ENCODE measurements at places on chromosomes 7 and 10. TPM values are rescaled to one million over a fixed set of nuclear protein-coding genes. Genes with fewer than 3 reads are reported as not detected.

- DNase-seq, result peak; percentile 77
These were observed 232.5 kb downstream of the SKIDA1 start for GRCh38 chr10:21292763-21293517.

DNA sequence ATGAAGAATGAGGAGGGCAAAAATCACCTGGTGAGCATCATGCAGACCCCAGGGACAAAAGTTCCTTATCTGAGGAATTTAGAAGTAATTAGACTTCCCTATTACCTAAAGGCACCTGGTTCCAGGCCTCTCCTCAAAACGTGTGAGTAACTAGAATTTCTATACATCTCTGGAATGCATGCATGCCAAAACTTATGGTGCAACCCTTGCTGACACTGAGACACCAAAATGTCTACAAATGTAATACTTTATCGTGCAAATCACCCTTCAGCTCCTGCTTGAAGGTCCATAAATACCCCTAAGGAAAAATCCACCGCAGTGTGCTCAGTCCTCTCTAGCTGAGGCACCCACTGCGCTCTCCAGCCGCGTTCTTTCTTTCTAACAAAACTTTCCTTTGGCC lies 84.2 kb downstream of the PAXIP1 start:
- DNase-seq, result no peak

DNA sequence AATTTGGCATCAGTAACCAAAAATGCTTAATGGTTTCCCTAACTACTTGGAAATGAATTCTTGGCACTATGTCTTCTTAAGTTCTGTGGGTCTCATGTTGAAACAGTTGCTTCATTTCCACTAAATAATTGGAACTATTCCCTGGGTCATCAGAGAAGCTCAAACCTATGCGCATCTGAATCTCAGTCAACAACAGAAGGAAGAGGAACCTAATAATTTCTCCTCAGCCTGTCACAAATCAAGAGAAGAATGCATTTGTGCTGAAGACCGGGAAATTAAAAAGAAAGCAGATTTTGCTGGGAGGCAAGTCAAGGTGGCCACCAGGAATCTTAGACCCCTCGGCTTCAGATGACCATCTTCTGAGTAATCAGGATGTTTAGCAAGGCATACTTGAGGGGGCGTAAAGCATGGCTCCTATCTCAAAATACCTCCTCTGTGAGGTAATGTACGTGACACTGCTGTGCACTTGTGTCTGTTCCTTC lies 41.4 kb downstream of the TOMM7 start:
- DNase-seq, result no peak

DNA sequence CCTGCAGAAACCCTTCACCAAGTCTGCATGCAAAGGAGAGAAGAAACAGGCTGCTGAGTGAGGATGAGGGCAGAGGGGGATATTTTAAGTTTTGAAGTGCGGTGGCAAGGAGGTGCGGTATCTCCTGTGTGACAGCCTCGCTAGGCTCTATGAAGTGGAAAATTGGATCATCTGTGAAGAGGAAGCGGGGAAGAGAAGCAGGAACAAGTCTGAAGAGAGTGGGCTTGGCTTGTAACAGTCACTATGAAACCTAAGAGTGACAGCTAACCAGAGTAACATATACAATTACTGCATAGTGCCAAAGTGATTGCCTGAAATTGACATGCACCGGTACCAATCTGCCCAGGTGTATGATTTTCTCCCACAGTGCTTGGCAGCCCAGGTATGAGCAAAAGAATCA lies 287.5 kb upstream of the KLF14 start:
- no peak for DNase-seq

ARHGEF5 gene
- total RNA-seq, result 0.66 TPM

GRCh38 chr7:78677391-78677790 lies 776.1 kb downstream of the MAGI2 start:
- no peak for DNase-seq

DNA sequence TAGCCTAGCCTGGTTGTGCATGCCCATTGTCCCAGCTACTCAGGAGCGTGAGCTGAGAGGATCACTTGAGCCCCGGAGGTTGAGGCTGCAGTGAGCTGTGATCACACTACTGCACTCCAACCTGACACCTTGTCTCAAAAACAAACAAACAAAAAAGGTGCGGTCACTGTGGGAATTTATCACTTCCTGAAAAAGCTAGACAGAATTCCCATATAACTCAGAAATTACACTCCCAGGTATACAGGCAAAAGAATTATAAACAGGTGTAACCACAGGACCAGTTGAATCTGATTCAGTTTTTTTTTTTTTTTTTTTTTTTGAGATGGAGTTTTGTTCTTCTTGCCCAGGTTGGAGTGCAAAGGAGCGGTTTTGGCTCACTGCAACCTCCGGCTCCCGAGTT lies 3.2 kb upstream of the OGDH start:
- no peak for DNase-seq

- DNase-seq, result no peak
These were observed 935 bp upstream of the ZNF736 start for GRCh38 chr7:64312826-64313225.

- DNase-seq, result no peak
These were observed 64.2 kb downstream of the CUL2 start for GRCh38 chr10:35025916-35026315.

ITIH5 gene
- not detected for total RNA-seq

SMO gene
- 5.0 TPM for total RNA-seq

DNA sequence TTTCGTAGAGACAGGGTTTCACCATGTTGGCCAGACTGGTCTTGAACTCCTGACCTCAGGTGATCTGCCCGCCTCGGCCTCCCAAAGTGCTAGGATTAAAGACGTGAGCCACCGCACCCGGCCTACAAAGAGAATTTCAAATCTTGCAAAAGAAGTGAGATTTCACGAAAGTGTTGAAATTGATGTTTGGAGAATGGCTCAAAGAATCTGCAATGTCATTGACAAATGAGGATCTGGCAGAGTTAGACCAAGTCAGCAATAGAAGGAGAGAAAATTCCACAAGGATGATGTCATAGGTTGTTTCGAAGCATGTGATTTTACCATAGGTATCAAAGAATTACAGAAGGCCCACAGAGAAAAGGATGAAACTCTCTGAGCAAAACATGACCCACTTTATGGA lies 71.7 kb downstream of the LYZL2 start:
- DNase-seq, result no peak

DNA sequence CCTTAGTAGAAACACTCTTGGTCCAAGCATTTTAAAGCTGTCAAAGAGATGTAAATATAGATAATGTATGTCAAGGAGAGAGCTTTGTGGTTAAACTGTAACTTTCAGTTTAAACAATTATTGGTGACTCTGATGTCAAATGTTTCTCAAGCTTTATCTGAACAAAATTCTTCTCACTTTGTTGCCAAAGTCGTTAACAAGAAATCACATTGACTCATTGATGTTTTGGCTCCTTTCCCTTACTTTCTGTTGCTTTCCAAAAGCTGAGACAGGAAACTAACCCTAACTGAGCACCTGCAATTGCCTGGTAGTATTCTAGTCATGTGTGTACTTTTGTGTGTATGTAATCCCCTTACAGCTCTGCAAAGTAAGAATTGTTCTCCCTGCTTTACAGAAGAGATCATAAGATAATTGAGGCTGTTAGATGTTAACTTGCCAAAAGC lies 108.5 kb downstream of the CFTR start:
- DNase-seq, result no peak

- no peak for DNase-seq
These were observed 48.7 kb downstream of the CREB3L2 start for GRCh38 chr7:137953043-137953664.

DNA sequence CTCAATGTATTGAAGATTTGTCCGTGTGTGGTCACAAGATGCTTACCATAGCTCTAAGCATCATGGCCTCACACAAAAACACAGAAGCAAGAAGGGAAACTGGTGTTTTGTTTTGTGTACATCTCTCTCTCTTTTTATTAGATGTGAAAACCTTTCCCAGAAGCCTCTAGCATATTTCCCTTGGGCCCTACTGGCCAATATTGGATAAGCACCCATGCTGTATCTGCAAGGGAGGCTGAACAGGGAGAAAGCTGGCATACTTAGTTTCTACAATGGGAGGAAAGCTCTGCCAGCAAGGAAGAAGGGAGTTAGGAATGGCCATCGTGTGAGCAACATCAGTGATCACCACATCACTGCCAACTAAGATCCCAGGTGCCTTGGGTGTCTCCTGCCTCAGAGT lies 9.6 kb upstream of the NAMPT start:
- DNase-seq, result no peak

- no peak for DNase-seq
These were observed 135.5 kb downstream of the ALOX5 start for GRCh38 chr10:45509491-45509890.

FGL2 gene
- total RNA-seq, result 0.26 TPM

GRCh38 chr7:50329775-50330174 lies 25.3 kb downstream of the IKZF1 start:
- DNase-seq, result no peak

DNA sequence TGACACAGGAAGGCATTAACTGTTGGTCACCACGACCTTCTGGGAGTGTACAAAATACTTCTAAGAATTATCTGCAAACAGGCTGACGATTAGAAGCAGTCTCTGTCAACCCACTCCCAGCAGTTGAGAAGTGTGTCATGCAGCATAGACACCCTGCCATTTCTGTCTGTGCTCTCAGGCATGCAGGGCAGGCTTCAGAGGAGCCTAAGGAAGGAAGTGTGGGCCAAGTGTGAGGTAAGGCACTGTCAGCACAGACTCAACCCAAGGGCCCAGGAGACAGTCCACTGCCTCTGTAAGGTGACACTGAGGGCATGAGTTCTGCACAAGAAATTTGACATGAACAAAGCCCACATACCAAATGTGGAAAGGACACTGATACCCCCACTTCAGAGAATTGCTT lies 109.0 kb upstream of the VIPR2 start:
- no peak for DNase-seq

ZNF518A gene
- total RNA-seq, result 7.3 TPM

DNA sequence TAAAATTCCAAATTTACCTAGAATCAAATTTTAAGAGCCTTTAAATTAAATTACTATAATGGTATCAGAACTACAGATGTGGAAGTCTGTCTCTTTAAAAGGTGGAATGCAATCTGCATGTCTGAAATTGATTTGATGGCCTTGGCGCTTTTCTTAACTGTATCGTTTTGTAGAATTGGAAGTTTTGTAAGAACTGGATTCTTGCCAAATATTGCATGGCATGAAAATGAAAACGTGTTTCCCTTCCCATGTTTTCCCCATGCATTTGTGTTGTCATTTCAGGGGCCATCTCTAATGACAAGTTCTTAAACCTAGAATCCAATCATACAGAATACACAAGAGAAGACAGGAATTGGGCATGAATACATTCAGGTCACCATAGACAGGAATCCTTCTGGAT lies 162.5 kb downstream of the KIAA1217 start:
- DNase-seq, result no peak

HYAL4 gene
- total RNA-seq, result 0.20 TPM

GRCh38 chr10:70255329-70256299 lies 22.4 kb upstream of the PPA1 start:
- no peak for DNase-seq

GRCh38 chr10:88226891-88227290 lies 356.2 kb downstream of the RNLS start:
- no peak for DNase-seq

DNA sequence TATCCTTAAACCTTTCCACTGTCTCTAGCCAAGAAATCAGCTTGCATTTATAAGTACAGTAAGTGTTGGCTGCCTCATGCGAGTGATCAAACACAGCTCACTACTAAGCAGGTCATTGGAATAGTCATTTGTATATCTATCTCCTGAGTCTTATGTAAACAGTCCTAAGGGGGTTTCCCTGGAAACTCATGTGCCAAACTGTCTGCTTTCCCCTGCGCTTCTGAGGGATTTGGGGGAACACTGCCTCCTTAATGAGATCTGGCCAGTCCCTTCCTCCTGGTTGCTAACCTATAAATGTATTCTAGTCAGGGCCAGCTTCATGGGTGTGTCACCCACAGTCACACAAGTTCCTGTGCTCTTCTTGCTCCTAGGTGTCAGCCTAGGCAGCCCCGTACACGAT lies 133.1 kb downstream of the CD36 start:
- no peak for DNase-seq

RARRES2 gene
- not detected for total RNA-seq

- no peak for DNase-seq
These were observed 26.0 kb upstream of the GJD4 start for GRCh38 chr10:35579116-35579515.

DPP6 gene
- not detected for total RNA-seq

DNA sequence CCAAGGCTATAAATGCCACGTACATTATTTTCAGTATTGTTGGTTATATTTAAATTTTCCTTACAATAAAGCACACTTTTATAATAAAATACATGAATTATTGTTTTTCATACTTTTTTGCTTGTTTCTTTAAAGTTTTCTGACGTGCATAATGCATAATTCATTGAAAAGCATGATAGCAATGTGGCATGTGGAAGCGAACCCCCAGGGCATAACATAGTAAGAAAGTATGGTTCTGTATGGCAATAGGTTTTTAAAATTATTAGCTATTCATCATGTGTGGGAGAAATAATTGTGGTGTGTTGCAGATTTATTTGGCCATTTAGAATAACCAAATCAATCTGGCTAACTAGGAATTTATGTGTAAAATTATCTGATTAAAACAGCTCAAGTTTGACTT lies 7.4 kb upstream of the HBP1 start:
- no peak for DNase-seq

SPACDR gene
- total RNA-seq, result 1.2 TPM

C7orf57 gene
- total RNA-seq, result 0.11 TPM

- DNase-seq, result no peak
These were observed 136.4 kb upstream of the ODAD2 start for GRCh38 chr10:28135258-28135657.

GRCh38 chr10:22624287-22624738 lies 90.1 kb downstream of the PIP4K2A start:
- DNase-seq, result peak; percentile 32

FAM107B gene
- total RNA-seq, result 117 TPM

DNA sequence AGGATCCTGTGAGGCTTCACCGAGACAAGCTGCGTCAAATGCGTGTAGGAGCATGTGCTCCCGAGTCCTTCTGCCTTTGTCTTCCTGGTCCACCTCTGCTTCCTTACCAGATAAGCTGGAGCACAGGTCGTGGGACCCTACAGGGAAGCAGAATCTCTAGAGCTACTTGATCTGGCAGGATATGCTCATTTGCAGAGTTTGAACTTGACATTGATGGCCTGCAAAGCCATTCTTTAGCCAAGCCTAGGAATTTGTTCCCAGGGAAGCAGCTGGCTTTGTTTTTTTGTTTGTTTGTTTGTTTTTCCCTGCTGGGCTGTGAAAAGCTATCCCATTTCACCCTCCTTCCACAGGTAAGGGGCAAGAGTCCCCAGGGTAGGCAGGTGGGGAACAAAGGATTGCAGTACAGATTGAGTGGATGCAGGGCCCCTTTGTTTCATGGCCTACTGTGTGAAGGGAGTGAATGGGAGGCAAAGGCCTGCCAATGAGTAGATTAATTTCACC lies 200.0 kb upstream of the BMPER start:
- DNase-seq, result no peak

EPHB6 gene
- total RNA-seq, result 0.79 TPM

DNA sequence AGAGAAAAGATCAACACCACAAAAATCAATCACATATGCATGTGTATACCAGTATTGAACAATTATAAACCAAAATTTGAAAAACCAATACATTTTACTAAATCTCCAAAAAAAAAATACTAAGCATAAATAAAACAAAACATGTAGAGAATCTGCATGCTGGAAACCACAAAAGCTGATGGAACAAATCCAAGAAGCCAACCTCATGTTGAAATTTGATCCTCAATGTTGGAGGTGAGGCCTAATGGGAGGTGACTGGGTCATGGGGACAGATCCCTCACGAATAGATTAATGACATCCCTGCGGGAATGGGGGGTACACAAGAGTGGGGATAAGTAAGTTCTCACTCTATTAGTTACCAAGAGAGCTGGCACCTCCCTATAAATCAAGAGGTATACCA lies 82.5 kb downstream of the OAT start:
- no peak for DNase-seq

Data from pulmonary artery endothelial cell (primary cell).